8988T (cell line): ENCODE measurements at places on chromosomes 16 and 17.

DNA sequence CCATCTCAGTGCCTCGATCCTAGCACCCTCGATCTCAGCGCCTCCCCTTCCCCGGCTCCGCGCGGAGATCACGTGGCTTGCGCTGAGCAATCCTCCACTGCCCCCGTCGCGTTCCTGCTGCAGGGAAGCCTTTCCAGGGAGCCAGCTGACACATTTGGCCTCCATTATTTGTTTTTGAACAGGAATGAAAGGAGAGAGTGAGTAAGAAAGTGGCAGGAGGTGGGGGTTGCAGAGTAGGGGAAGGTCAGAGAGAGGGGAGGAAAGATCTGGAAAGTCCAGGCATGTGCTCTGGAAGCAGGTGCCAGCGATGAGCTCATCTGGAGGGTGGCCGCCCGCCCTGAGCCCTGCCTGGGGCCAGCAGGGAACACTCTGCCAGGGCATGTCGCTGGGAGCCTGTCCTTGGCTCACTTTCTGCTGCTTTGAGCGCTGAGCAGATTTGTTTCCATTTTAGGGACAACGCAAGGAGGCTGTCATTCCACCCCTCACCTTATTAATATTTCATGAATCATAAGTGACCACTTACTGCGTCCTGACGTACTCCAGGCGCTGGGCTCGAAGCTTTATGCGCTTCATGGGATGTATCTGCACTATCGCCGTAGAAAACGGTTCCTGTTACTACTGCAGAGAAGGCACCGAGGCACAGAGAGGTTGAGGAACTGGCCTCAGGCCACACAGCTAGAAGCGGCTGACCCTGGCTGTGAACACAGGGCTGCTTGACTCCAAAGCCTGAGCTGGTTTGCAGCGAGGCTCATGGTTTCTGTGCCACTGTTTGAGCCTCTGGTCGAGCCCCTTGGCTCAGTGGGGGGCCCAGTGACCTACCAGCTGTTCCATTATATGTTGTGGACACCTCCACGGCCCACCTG, 283.1 kb downstream of the SEC14L1 start:
- DNase-seq = no peak

DNA sequence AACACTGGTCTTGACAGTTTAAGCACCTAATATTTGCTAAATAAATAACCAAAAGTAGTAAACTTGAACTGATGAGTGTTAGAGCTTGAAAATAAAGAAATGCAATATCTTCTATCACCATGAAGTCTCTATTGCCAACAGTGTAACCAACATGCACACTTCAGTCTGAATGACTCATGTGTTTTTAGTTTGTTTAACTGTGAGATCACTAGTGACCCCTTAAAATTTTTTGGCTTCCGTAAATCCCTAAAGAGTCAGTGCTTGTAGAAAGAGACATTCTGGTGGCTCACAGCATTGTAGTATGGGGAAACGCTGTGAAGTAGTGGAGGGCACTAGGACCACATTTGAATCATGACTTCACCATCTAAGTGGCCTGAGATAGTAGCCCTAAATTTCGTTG, 341.1 kb downstream of the PMP22 start:
- DNase-seq = no peak

- no peak for DNase-seq
These were observed 184.1 kb upstream of the ZFHX3 start for GRCh38 chr16:73231944-73232554.

DNA sequence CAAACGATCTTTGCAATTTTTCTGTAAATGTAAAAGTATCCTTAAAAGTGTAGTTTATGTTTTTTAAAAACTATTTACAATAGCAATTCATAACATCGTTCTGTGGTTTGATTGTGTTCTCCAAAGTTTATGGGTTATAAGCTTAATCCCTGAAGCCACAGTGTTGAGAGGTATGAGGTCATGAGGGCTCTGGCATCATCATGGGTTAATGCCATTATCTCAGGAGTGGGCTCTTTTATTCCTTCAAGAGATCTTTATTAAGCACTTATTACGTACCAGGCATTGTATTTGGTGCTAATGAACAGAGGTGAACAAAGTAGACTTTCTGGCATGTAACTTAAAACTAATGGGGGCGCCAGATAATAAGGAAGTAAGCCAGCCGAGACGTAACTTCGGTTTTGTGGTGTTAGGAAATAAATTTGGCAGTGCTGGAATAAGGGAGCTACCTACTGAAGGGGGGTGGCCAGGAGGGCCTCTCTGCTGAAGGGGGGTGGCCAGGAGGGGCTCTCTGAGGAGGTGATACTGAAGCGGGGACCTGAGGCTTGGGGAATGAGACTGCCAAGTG, 158.1 kb downstream of the VPS53 start:
- no peak for DNase-seq

DNA sequence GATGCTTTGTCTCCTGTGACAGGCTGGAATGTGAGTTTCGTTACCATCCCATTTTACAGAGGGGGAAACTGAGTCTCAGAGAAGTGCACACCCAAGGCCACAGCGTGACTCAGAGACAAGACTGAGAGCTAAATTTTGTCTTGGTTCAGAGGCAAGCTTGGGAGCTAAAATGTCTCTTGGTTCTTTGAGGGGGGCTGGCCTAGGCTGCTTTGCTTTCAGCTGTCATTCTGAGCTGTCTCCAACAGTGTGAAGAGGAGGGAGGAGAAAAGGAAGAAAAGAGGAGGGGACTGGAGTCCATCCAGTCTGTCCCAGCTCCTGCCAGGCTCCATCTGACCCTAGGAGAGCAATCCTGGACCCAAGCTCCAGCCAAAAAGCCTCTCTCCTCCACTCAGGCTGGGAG, at the start of gene CLEC19A:
Gene CLEC19A (plus strand): TSS at position 301 of the 400 bp plus-strand sequence. CDS start 121 bp downstream, outside the sequence.
- DNase-seq = no peak

DNA sequence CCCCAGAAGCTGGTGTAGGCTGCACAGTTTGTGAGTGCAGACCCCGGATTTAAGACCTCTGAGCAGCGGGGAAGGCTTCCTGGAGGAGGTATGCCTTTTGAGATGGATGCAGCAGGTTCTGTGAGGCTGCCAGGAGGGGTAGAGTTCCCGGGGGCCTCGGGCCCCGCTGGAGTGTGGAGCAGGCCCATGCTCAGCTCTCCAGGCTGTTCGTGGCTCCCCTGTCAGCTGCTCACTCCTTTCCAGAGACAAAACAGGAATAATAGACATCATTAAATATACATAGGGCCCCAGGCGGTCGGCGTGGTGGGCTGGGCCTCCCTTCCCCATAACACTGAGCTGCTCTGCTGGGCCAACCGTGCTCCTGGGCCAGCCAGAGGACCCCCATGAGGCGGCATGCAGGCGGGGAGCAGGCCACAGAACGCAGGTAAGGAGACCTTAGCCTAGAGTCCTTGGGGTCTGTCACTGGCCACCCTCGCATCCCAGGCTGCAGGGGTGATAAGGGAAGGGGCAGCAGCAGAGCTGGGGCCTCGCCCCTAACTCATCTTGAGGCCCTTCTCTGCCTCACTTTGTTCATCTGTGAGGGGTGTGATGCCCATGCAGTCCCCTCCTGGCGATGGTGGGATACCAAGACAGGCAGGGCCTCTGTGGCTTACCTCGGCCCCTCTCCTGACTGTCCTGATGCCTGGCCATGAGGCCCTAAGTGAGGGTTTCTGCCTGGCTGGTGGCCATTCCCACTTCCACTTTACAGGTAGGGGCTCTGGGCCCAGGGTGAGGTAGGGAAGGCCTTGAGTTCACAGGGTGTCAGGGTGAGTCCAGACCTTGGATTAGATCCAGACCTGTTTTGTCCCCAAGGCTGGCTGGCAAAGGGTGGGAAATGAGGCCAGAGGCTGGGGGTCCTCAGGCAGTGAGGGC, at the start of gene MYO15A:
Gene MYO15A (plus strand): TSS at position 356 of the 912 bp plus-strand sequence. CDS start 10,045 bp downstream, outside the sequence.
- DNase-seq = no peak
